ENCODE measurements at places on chromosomes 5 and 9.

DNA sequence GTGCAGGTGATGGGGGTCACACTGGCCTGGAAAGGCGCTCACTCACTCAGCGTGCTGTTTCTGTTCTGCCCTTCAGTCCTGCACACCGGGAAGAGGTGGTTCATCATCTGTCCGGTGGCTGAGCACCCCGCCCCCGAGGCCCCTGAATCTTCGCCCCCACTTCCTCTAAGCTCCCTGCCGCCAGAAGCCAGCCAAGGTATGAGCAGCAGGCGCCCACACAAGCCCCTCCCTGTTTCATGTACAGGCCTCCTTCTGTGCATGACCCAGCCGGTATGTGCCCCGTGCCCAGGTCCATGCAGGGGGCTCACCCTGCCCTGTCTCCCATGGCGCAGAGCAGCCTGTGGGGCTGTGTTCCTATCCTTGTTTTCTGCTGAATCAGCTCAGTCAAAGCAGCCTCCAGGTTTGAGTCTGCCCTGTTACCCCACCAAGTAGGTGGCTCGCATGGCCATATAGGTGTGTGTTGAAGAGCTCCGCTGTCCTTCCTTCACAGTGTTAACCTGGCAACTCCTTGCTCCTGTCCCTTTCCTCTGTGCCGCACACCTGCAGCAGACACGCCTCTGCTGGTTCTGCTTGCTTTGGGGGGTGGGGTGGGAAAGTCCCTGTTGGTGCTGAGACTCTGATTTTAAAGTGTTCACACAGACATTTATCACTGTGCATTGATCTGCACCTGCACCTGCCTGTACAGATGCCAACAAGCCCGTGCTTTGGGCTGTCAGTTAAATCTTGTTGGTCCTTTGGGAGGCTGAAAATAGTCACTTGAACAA, 84.8 kb downstream of the WNK2 start:
- DNase-seq, result peak; percentile 40

GRCh38 chr9:96874947-96875460, 20.7 kb upstream of the ZNF782 start:
- peak; percentile 54 for DNase-seq

GRCh38 chr5:65037831-65038815, 269.4 kb downstream of the CWC27 start:
- DNase-seq, result peak; percentile 20

DNA sequence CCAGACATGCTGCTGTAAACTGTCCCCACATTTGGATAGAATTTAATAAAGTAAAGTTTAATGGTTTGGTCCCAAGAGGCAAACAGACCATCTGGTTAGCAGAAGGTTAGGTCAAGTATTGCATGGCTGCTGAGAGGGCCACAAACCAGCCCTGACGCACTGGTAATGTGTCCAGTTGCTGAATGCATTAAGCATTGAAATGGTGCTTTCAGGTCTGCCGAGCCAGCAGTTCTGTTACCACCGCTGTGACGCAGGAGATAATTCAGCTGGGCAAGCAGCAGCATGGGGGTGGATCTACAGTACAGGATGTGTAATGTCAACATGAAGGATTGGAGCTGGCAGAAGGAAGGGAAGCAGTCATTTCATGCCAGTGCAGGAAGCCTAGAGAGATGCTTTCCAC, 16.0 kb downstream of the ZNF462 start:
- no peak for DNase-seq

DNA sequence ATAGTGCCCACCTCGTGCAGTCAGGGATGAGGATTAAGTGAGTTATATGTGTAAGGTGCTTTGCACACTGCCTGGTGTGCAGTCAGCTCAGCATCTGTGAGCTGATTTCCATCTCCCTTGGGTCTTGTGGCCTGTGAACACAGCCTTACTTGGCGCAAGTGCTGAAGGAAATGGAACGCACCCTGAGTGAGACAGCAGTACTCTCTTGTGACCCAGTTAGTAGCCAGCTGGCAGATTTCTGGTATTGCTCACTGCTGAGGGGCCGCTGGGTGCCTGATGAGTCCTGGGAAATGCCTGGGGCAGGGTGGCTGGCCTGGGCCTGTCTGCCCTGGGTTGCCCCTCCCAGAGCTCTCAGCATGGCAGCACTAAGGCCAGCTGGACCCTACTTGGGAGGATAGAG, 90.9 kb upstream of the BOD1 start:
- no peak for DNase-seq

DNA sequence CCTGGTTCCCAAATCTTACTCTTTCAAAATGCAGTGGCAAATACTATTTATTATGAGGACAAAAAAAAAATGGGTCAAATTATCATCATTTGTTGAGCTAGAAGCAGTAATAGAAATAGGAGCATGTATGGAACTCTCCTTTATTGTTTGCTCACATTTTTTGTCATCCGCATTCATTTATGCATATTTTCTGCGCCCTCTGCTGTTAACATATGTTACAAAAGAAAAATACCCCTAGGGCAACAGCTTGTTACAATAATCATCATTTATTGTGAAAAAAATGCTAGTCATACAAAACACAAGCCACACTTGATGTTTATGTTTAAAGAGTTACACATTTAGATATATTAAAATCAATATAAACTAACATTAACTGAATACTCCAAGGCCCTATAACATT, 328.2 kb downstream of the TUSC1 start:
- DNase-seq, result no peak

DNA sequence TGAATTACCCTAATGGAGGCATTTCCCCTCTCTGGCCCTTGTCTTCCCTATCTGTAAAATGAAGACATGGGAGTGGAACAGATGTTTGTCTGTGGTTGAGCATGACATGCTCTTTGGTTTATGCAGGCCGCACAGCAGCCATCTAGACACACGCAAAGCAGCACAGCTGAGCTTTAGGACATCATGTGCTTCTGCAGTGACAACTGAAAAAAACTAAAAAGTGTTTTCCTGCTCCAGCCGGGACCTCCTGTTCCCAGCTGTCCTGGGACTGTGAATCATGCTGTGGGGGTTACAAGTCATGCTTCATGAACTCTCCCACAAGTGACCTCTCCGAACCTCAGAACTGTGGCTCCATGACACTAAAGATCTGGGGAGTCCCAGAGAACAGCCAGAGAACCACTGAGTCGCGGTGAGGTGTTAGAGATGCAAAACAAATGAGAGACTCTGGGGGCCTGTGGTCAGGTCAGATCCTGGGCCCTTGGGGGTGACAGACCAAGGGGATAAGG, 1.7 kb downstream of the SMIM3 start:
- no peak for DNase-seq

GRCh38 chr9:3398232-3398648, 127.6 kb downstream of the RFX3 start:
- DNase-seq, result peak; percentile 28

DNA sequence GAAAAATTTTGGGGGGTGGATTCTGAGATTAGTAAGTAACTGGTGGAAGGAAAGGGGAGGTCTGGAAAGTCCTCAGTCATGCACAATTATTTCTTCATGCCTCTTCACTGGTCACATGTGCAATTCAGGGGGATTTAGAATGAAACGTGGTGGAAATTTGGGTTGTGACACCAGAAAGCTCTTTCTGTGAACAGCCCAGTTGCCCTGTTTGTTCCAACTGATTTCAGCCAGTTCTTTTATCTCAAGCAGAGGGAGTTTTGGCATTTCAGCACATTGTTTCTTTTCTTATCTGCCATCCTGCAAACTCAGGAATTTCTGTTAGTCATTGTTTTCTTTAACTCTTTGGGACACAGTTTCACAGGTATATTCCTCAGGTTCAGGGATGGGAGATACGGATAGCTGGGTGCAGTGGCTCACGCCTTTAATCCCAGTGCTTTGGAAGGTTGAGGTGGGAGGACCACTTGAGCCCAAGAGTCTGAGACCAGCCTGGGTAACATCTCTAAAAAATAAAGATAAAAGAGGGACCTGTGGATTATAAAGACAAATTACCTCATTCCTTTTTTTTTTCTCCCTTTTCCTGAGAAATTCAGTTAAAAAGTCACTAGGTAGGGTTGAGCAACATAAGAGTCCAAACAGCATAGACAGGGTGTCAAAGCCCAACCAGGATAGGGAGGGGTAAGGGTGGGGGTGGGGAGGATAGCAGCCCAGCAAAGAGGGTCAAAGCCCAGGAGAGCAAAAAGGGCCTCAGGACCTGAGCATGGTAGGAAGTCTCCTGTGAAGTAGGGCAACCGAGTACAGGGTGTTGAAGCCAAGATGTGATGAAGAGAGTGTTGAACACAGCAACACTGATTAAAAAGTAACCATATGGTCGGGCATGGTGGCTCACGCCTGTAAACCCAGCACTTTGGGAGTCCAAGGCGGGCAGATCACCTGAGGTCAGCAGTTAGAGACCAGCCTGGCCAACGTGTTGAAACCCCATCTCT, 5.4 kb upstream of the B4GALT1 start:
- DNase-seq, result no peak

GRCh38 chr5:40052808-40053207, 626.9 kb upstream of the PTGER4 start:
- DNase-seq, result no peak

- DNase-seq, result no peak
Measured at GRCh38 chr9:77843871-77844155, 187.8 kb downstream of the GNAQ start.

- DNase-seq, result no peak
Measured at GRCh38 chr5:160542281-160542680, 120.6 kb downstream of the PTTG1 start.

Data from CD4-positive, alpha-beta T cell treated with Interleukin-4 for 1 hour (primary cell).